Gastrocnemius medialis (tissue), 4 donors: ENCODE measurements at places on chromosomes 2 and 18. TPM values are rescaled to one million over a fixed set of nuclear protein-coding genes. Genes with fewer than 3 reads are reported as not detected.

Gene PARD6G
- 0.56 TPM for total RNA-seq

Gene FER1L5
- not detected for total RNA-seq

- peak; percentile 48 for DNase-seq
These were observed 184.0 kb downstream of the PDE11A start for GRCh38 chr2:177888581-177888980.

- DNase-seq = no peak
These were observed 836.3 kb upstream of the ACVR2A start for GRCh38 chr2:147008481-147008880.

DNA sequence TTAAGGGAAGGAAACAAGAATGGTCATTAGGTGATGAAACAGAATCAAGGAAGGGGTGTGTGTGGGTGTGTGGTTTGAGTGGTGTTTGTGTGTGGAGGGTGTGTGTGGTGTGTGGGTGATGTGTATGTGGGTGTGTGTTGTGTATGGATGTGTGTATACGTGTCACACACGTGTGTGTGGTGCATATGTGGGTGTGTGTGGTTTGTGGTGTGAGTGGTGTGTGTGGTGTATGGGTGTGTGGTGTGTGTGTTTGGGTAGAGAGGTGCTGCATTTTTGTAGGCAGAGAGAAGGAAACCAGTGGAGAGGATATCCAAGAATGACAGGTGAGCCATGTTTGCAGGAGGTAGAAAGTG, 1.1 kb upstream of the CEP192 start:
- DNase-seq = no peak

DNA sequence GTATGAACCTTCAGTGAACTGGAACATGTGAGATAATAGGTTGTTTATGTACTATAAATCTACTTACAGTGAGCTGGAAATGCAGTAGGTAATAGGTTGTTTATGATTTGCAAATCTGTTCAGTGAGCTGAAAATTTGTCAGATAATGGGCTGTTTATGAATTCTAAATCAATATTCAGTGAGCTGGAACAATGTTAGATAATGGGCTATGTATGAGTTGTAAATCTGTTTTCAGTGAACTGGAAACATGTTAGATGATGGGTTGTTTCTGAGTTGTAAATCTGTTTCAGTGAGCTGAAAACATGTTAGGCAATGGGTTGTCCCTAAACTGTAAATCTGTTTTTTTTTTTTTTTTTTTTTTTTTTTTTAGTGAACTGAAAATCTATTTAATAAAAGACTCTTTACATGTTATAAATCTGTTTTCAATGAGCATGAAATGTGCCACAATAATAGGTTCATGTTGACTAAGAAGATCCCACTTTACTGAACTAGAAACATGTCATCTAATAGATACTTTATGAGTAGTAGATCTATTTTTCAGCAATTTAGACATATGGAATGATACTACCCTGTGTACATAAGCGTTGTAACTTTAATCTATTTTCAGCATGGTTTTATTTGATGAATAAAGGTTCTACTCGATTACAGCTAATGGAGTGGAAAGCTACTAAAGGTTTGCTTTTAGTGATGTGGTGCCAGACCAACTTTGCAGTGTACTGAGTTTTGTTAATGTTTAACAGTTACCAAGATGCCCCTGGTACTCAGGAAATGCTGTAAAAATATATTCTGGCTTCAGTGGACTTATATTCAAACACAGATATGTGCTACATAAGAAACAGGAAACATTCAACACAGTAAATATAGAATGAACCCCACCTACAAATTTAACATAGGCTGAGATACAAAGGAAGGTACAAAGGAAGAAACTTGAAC, 1471.8 kb downstream of the LRP1B start:
- no peak for DNase-seq

DNA sequence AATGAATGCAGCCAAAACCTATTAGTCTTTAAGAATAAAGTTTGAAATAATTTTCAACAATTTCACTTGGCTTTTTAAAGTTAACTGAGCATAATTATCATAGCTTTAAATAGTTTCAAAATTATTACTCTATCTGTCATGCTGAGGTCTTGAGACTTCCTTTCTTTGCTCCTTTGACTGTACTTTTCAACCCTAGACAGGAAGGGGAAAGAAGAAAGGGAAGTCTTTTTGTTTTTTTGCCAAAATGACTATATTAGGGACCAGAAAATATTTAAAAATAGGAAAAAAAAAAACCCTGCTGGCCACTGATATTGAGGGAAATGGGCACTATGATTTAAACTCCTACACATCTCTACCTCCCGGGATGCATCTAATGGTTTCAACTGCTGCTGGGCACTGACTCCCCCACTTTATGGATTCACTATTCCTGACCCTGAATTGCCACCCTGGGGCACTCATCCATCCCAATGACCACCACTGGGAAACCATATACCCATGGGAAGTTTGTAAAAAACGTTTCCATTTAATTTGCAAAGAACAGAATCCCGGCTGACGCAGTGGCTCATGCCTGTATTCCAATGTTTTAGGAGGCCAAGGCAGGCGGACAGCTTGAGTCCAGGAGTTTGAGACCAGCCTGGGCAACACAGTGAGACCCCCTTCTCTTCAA, 50.5 kb downstream of the GAREM1 start:
- no peak for DNase-seq

Gene NAT8
- not detected for total RNA-seq

Gene CENPA
- not detected for total RNA-seq

Gene GBX2
- not detected for total RNA-seq

DNA sequence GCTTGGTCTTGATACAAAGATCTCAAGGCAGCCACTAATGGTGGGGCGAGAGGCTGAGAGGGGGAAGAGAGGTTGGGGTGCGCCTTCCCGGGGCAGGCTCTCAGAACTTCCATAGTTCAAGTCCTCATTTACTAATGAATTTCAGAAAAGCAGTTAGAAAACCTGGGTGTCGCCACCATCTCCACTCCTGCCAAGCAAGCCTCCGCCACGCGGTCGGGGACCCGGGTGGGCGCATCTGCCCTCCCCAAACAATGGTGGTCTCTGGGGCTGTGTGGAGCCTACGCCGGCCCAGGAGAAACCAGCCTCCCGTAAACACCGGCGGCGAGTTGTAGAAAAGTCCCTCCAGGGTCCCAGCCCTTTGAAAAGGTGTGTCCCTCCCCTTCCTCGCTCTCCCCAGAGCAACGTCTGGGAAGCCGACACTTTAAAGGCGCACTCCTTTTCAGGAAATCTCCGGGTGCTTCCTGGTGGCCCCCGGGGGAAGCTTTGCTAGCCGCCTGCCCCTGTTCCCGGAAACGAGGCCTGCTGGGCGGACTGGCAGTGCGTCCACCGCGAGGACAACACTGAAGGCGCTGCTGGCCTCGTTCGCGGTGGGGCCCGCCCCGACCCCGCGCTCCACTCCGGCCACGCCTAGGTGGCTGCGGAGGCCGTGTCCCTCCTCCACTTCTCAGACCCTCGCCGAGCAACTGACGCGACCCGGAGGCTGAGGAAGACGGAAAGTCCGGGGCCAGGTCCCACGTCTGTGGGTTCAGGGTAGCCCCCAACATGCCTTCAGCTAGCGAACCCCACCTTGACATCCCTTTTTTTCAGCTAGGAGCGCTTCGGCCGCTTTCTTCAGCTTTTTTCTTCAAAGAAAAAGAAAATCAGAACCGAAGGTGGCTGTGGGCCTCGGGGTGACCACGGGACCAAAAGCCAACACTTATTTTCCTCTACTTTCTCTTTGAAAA, 16.8 kb downstream of the EVX2 start:
- DNase-seq = no peak

DNA sequence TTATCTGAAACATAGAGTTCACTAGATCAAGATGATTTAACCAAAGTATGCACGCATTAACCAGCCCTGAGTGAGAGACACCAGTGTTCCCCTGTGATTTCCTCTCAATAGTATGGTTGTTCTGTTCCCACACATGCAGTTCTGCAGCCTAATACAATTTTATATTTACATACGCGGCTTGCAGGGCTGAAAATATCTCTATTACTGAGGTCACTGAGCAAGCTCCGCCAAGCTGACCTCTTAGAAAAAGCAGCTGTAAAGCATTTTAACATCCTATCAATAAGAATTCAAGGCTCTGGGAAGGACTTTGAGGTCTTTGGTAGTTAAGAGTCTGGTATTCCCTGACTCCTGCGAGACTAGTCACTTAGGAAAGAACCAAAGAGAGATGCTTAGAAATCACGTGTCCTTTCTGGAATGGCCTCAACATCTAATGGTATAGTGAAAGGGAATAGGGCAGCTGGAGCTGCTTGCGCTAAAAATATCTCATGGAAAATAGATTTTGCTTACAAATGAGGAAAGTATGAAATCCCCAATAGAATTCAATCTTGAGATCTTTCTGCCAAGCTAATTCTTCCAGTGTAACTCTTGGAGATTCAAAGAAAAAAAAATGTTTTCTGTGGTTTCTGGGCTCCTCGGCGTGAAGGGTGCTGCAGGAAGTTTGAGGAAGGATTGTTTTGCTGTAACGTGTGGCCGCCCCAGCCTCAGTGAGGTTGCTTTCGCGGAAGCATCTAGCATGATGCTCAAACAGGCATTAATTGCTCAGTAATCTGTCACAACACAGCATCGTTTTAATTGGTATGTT, 59.2 kb downstream of the DOCK10 start:
- DNase-seq = no peak

Gene GREB1
- total RNA-seq = 1.7 TPM

Gene KRTCAP3
- total RNA-seq = not detected

DNA sequence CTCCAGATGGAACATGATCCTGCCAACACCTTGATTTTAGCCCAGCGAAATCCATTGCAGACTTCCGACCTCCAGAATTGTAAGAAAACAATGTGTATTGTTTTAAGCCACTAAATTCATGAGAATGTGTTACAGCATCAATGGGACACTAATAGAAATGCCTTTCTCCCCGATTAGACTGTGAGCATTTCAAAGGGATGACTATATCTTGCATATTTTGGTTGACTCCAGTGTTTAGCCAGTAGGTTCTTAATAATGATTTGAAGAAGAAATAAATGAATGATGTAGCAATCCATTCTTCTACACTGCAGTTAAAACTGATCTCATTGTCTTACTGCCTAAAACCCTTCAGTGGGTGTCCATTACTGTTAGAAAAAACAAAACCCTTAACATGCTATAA, 67.4 kb upstream of the ACVR1C start:
- DNase-seq = no peak

- DNase-seq = no peak
These were observed 27.0 kb downstream of the FOSL2 start for GRCh38 chr2:28419443-28420270.

GRCh38 chr2:132937629-132938028, 267.6 kb upstream of the LYPD1 start:
- no peak for DNase-seq

DNA sequence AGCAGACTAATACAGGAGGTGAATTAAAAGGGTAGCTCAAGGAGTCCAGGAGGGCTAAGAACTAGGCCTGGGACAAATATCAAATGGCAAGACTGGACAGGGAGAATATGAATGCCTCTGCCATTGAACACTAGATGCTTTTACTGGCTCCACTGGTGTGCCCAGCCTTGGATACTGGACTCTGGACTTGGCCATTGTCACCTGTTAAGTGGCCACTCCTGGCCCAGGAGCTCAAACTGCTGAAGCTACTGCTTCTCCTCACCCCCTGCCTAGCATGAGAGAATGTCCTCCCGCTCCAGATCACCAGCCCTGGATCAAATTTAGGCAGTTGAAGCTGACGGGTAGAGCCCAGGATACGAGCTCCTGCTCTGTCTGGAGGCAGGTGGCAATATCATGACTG, 170.8 kb downstream of the DDX1 start:
- DNase-seq = no peak

DNA sequence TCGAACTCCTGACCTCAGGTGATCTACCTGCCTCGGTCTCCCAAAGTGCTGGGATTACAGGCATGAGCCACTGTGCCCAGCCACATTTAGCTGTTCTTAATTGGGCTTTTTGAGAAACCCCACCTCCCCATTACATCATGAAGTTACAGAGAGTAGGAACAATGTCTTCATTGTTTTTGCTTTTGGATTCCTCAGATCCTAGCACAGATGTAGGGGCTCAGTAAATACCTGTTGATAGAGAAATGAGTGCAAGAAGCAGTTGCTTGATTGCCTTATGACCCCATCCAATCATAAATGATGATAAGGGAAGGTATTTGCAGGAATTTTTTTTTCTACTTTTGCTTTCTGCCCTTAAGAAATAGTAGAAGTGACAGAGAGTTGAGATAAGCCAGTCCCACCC, 25.4 kb downstream of the GREB1L start:
- DNase-seq = no peak

Gene LYG1
- 0.67 TPM for total RNA-seq

Gene NMUR1
- total RNA-seq = not detected

Gene PNO1
- total RNA-seq = 19.8 TPM

Gene EVX2
- not detected for total RNA-seq

DNA sequence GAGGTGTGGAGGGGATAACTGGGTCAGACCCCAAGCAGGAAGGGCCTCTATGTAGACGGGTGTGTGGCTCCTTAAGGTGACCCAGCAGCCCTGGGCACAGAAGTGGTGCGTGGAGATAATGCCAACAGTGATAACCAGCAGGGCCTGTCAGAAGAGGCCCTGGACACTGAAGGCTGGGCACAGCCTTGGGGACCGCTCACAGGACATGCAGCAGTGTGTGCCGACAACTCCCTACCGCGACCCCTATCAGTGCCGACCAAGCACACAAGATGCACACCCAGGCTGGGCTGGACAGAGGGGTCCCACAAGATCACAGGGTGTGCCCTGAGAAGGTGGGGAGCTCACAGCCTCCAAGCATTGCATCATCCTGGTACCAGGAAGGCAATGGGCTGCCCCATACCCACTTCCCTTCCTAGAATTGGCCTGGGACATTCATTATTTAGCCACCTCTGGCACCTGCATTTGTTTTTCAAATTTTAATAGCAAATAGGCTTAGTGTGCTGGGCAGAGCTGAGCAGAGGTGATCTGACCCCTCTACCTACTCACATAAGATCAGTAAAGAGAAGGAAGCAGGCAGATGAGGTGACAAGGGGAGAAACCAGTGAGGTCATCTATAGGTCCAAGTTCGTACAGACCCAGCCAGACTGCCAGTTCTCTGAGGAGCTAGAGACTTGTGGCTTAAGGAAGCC, 55.2 kb downstream of the BCL11A start:
- no peak for DNase-seq

- DNase-seq = no peak
These were observed 19.9 kb upstream of the CXXC1 start for GRCh38 chr18:50307400-50307737.

DNA sequence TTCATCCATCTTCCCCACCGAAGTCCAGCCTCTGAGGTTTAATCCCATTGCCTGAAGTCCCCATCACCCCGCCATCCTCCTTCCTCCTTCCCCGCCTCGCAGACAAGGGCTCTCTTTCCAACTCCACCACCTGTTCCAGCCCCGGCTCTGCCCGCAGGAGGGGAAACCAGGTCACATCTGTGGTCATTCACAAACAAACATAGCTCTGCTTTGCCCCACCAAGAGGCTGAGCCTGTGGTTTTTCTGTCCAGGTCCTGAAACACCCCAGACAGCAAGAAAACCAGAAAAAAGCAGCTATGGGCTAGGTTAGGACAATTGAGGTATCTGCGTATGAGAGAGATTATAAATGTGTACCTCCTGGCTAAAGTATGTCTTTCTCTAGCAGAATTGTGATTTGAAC, 144.7 kb downstream of the GLI2 start:
- DNase-seq = no peak

Gene ERBB4
- 1.6 TPM for total RNA-seq
